Fibroblast of lung (primary cell): ENCODE measurements at places on chromosomes 2 and 18. TPM values are rescaled to one million over a fixed set of nuclear protein-coding genes. Genes with fewer than 3 reads are reported as not detected.

DNA sequence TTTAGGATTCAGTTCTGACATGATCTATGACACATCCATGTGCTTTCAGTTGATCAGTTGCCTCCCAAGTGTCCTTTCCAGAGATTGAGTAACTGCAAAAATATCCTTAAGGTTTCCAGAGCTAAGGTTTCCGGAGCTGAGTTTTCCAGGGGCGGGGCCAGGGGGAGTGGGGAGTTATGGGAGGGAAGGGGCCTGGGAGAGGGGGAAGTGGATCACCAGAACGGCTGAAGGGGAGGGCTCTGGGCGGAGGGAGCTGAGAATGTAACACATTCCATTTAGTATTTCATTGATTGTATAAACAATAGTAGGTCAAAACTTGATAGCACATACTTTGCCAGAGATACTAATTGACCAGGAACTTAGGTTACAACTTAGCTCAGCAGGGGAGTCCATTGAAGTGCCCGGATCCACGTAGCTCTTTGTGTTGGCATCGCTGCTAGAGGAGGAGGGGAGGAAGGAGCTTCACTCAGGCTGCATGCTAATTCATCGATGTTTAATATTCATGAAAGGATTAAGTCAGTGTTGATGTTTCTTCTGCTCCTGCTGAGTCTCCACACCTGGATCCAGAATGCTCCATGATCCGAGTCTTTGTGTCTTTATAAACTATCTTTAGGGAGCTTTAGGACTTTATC lies 289.8 kb downstream of the ALPK2 start:
- no peak overlapping the region for H3K4me3 ChIP-seq
- DNase-seq = peak; percentile 77
- H3K27me3 ChIP-seq = no peaks in the 10 kb centered on the region
- H3K4me1 ChIP-seq = no peaks in the 10 kb centered on the region
- H3K27ac ChIP-seq = no peak overlapping the region

- H3K36me3 ChIP-seq = no peaks in the 10 kb centered on the region
- no peak for DNase-seq
- no peak overlapping the region for H3K4me3 ChIP-seq
- no peak overlapping the region for H3K27ac ChIP-seq
- H3K4me1 ChIP-seq = no peaks in the 10 kb centered on the region
- H3K27me3 ChIP-seq = no peaks in the 10 kb centered on the region
These were observed 37.6 kb downstream of the PROC start for GRCh38 chr2:127455566-127456493.

DNA sequence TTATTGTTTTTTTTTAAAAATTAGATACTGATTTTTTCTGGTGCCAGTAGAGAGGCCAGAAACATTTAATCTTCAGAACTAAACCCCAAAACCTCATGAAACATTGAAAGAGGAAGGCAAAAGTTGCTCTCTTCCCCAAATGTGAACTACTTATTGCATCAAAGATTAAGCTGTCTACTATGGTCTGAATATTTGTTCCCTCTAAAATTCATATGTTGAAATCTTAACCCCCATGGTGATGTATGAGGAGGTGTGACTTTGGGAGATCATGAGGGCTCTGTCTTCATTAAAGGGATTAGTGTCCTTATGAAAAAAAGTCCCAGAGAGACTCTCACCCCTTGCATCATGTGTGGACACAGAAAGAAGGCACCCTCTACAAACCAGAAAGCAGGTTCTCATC lies 28.2 kb upstream of the SLC8A1 start:
- no peaks in the 10 kb centered on the region for H3K36me3 ChIP-seq
- no peak overlapping the region for H3K27ac ChIP-seq
- H3K4me1 ChIP-seq = no peaks in the 10 kb centered on the region
- H3K27me3 ChIP-seq = no peaks in the 10 kb centered on the region

GRCh38 chr2:172336681-172337080 lies 90.7 kb upstream of the ITGA6 start:
- no peaks in the 10 kb centered on the region for H3K27me3 ChIP-seq
- no peak for DNase-seq
- H3K27ac ChIP-seq = no peak overlapping the region
- no peaks in the 10 kb centered on the region for H3K36me3 ChIP-seq
- no peak overlapping the region for H3K4me3 ChIP-seq
- H3K4me1 ChIP-seq = peaks cover 3% of the 10 kb centered on the region

DNA sequence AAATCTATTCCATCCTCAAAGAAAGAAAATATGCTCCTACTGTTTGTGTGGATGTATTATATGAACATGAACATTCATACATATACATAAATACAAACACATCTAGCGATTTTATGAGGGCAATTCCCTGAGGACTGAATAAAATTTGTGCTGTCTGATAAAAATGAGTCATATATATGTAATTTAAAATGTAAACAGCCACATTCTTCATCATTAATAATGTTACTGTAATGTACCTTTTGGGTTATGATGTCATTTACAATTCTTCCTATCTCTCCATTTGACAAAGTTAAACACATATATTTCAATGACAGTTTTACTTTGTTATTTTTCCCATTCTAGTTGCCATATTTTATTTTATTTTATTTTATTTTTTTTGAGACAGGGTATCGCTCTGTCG lies 91.3 kb upstream of the ZFP36L2 start:
- H3K27ac ChIP-seq = no peak overlapping the region
- peaks cover 10% of the 10 kb centered on the region for H3K4me1 ChIP-seq
- no peak overlapping the region for H3K4me3 ChIP-seq
- no peaks in the 10 kb centered on the region for H3K36me3 ChIP-seq
- DNase-seq = no peak

DNA sequence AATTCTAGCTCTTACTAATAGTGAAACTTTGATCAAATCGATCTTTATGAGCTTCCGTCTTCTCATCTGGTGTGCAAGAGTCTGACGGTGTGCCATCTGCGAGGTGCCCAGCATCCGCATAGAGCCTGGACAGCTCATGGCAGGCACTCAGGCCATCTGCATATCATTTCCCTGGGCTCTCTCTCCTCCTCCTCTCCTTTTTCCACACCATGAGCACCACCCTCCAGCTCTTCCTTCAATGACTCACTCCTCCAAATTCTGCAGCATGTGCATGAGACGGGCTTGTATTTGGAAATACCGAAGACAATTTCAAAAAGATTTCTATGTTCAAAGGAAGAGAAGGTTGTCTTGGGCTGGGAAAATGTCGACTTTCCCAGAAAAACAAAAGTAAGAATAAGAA lies 161.1 kb downstream of the CCBE1 start:
- no peaks in the 10 kb centered on the region for H3K27me3 ChIP-seq
- H3K4me3 ChIP-seq = no peak overlapping the region
- H3K36me3 ChIP-seq = no peaks in the 10 kb centered on the region

- H3K4me1 ChIP-seq = no peaks in the 10 kb centered on the region
- peaks cover 2% of the 10 kb centered on the region for H3K36me3 ChIP-seq
- no peak overlapping the region for H3K27ac ChIP-seq
These were observed 7.7 kb downstream of the VRK2 start for GRCh38 chr2:58054264-58054663.

- no peak for DNase-seq
- no peak overlapping the region for H3K27ac ChIP-seq
- H3K27me3 ChIP-seq = no peaks in the 10 kb centered on the region
- H3K4me3 ChIP-seq = no peak overlapping the region
These were observed 97.8 kb downstream of the EPC2 start for GRCh38 chr2:148742373-148742772.

GRCh38 chr2:42286268-42286946 lies 74.6 kb downstream of the COX7A2L start:
- DNase-seq = peak; percentile 72
- no peak overlapping the region for H3K27ac ChIP-seq
- H3K4me3 ChIP-seq = no peak overlapping the region
- H3K4me1 ChIP-seq = no peaks in the 10 kb centered on the region
- H3K27me3 ChIP-seq = no peaks in the 10 kb centered on the region

DNA sequence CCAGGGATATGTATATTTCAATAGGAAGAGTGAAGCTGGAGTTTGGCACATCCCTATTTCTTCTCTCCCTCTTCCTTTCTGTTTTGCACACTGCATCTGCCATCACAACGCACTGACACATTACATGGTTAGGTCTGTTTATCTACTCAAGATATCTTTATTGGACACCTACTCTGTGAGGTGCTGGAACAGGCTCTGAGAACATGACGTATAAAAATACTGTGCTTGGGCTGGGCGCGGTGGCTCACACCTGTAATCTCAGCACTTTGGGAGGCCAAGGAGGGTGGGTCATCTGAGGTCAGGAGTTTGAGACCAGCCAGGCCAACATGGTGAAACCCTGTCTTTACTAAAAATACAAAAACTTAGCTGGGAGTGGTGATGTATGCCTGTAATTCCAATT lies 653.3 kb downstream of the SLC4A3 start:
- H3K27ac ChIP-seq = no peak overlapping the region
- no peaks in the 10 kb centered on the region for H3K27me3 ChIP-seq
- no peaks in the 10 kb centered on the region for H3K36me3 ChIP-seq
- DNase-seq = no peak

- H3K36me3 ChIP-seq = no peaks in the 10 kb centered on the region
- H3K4me3 ChIP-seq = no peak overlapping the region
- H3K27me3 ChIP-seq = no peaks in the 10 kb centered on the region
- DNase-seq = peak; percentile 65
- peaks cover 4% of the 10 kb centered on the region for H3K4me1 ChIP-seq
These were observed 134.8 kb downstream of the MREG start for GRCh38 chr2:215878476-215879063.

- peak; percentile 67 for DNase-seq
- H3K36me3 ChIP-seq = no peaks in the 10 kb centered on the region
- no peak overlapping the region for H3K4me3 ChIP-seq
These were observed 110.2 kb upstream of the TRIB2 start for GRCh38 chr2:12606472-12607000.

DNA sequence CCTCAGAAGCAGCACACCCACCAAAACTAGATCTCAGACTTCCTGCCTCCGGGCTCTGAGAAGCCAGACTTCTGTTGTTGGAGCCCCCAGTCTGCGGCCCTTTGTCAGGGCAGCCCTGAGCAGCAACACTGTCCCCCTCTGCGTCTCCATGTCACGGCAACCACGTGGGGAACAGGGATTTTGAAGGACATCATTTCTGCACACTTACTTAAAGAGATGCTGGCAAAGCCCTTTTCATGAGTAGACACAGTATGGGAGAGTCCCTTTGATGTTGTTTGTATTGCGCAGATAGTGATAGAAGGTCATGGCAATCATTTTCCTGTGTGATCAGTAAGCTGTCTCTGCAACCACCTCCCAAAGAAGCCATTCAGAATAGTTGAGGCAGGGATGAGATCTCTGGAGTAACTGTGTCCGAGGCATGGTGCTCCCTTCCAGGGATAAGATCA lies 69.1 kb upstream of the ID2 start:
- no peak overlapping the region for H3K4me3 ChIP-seq
- peaks cover 9% of the 10 kb centered on the region for H3K27me3 ChIP-seq

DNA sequence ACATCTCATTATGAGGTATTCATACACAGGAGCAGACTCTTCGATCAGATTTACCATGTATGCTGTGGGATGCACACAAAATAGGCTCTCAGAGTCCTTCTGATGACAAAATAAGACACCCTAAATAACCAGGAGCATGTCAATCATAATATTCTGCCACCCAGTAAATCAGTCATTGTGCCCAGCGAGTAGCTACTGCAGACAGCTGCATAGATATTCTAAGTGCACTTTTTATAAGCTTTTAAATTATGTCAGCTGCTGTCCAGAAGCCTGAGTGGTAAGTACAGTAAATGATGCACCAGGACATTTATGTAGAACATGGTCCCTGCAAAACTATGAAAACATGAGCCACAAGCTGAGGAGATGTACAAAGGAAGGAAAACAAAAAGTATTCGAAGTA lies 102.9 kb downstream of the CCDC141 start:
- no peaks in the 10 kb centered on the region for H3K4me1 ChIP-seq
- DNase-seq = no peak
- H3K27ac ChIP-seq = no peak overlapping the region

- H3K27ac ChIP-seq = peak overlapping the region; percentile 72
- no peaks in the 10 kb centered on the region for H3K36me3 ChIP-seq
- H3K27me3 ChIP-seq = no peaks in the 10 kb centered on the region
- H3K4me3 ChIP-seq = peak overlapping the region; percentile 89
These were observed 1.4 kb downstream of the PTGR3 start for GRCh38 chr18:75207310-75208154.

ALLC gene
- total RNA-seq = not detected in 2 replicates

MYL1 gene
- total RNA-seq = not detected in 2 replicates

ASIC4 gene
- total RNA-seq = under 0.01 and 0.33 TPM in 2 replicates

ACMSD gene
- total RNA-seq = not detected in 2 replicates

CFAP210 gene
- not detected in 2 replicates for total RNA-seq

ASXL3 gene
- 0.51 and 0.66 TPM in 2 replicates for total RNA-seq

ABCA12 gene
- under 0.01 TPM in 2 replicates for total RNA-seq
